ENCODE measurements at places on chromosomes 1 and 21. TPM values are rescaled to one million over a fixed set of nuclear protein-coding genes. Genes with fewer than 3 reads are reported as not detected.
A peak's percentile ranks its signal among the peaks of the same experiment; 100 is the strongest.

The MPL gene
- 0.15 TPM for total RNA-seq

The CALML6 gene
- total RNA-seq = 1.4 TPM

The TFF3 gene
- total RNA-seq = 4.1 TPM

The TSPAN1 gene
- 7.7 TPM for total RNA-seq

The B3GALT5 gene
- 0.23 TPM for total RNA-seq

The GNAT2 gene
- total RNA-seq = 0.25 TPM

The HSD3B2 gene
- total RNA-seq = 0.83 TPM

DNA sequence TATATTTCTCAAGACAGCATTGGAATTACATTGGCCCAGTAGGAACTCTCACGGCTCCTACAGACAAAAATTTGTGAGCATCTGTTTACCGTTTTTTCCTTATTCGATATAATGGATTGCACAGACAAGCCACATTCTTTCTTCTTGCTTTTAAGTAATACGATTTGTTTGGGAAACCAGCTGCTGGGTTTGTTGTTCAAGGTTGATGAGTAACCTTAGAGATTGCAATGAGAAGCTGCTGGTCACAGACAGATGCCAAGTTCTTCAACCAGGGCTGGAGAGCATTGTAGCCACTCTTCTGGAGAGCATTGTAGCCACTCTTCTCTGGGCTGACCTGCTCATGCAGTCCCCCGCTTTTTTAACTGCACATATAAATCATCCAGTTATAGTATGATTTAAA, 1.4 kb upstream of the MIA3 start:
- no peak for DNase-seq

DNA sequence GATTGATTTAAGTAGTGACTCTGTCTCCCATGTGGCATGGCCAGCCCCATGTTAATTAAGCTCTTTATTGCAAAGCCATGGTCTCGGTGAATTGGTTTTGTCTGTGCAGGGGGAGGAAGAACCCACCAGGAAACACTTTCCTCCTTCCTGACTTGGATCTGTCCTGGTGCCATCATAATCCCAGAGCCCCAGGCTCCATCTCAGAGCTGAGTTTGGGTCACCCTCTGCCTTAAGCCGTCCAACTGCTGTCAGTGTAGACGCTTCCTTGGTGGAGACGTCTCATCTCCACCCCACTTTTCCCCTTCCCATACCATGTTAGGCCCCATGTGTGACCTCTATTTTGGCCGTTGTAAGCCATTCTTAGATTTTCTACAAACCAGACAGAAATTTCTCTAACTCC, 36.0 kb upstream of the COL6A2 start:
- DNase-seq = peak; percentile 15

- peak; percentile 86 for DNase-seq
Observed at GRCh38 chr1:196400478-196401451, 207.5 kb downstream of the KCNT2 start.

DNA sequence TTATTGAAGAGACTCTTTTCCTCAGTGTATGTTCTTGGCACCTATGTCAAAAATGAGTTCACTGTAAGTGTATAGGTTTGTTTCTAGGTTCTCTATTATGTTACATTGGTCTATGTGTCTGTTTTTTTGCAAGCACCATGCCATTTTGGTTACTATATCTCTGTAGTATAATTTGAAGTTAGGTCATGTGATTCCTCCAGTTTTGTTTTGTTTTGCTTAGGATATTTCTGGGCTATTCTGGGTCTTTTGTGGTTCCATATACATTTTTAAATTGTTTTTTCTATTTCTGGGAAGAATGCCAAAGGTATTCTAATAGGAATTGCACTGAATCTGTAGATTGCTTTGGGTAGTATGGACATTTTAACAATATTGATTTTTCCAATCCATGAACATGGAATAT, 13.2 kb downstream of the TMED5 start:
- no peak for DNase-seq

GRCh38 chr1:184163674-184164465, 112.3 kb downstream of the TSEN15 start:
- DNase-seq = no peak

GRCh38 chr1:119115311-119115710, 25.1 kb downstream of the WARS2 start:
- no peak for DNase-seq

DNA sequence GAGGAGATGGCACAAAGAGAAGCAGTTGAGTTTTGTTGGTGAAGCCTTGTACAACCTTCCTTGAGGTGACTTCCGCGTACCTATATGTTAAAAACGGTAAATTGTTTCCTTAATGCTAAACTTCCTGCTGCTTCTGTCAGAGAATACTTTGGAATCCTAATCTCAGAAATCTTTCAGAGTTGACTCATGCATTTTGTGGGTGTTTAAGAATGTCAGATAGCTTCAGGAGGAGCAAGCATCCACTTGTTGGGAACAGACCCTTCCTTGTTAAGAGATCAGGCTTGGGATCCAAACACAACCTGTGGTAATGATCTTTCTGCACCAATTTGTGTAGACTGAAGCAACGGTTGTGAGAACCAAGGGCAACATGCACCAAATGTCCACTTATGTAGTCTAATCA, 29.5 kb downstream of the AK4 start:
- DNase-seq = no peak

DNA sequence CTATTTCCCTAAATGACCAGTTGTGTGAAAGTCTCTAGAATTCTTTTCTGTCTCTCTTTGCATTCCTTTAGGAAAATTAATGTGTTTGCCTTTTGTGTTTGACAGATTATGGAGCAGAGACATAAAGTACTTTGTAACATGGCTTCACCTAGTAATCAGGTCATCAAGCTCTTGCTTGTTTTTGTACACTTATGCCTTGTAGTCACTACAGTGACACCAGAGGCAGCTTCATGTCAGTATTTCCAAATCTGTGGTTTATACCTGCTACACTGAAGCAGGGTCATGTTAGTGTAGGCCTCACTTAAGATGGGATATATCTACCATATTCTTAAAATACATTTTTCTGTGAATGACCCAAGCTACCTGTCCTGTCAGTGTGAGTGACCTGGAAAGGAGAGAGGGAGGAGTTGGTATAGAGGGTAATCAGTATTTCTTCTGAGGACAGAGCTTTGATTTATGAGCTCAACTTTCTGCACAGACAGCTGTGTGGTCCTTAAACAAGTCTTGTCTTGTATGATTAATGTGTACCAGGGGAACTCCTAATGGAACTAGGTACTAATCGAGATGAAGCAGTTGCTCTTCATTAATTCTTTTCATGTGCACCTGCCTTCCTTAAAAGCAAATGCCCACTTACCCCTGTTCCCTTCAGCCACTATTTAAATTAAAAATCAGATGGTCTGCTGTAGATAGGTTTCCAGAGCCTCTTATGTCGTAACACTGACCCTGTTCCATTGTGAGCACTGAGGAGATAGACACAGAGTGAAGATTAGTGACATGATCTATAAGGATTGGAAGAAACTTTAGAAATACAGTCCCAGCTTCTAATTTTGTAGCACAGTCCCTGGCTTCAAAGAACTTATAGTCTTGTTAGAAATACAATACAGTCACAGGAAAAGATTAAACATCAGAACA, 45.7 kb downstream of the MACO1 start:
- no peak for DNase-seq

GRCh38 chr1:89125240-89125912, 538 bp downstream of the GBP2 start:
- DNase-seq = no peak

DNA sequence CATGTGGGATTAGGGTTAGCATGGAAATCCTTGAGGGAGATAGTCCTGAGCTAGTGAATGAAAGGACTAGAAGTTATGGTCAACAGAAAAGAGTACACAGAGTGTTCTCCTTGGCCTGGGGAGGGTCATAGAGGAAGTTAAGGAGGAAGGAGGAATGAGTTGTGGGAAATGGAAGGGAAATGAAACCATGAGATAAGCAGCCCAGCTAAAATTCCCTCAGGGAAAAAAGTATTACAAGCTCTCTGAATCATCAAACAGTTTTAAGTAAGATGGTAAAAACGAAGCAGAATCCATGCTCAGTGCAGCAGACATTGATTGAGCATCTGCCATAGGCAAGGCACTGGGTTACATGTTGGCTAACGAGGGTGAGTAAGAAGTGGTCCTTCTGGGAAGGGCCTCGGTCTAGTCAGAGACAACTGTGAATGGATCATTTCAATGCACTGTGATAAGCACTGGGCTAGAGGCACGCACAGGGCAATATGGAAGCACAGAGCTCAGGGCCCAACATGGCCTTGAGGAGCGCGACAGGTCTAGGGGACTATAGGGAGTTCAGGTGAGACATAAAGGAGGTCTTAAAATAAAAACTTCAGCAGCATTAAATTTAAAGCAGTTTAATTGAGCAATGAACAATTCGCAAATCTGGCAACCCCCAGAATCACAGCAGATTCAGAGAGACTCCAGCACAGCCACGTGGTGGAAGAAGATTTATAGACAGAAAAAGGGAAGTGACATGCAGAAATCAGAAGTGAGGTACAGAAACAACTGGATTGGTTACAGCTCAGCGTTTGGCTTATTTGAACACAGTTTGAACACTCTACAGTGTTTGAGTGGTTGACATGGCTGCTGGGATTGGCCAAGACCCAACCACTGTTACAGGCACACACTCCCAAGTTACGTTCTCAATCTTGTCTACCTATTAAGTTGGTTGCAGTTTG, 219.5 kb downstream of the HLX start:
- DNase-seq = no peak

DNA sequence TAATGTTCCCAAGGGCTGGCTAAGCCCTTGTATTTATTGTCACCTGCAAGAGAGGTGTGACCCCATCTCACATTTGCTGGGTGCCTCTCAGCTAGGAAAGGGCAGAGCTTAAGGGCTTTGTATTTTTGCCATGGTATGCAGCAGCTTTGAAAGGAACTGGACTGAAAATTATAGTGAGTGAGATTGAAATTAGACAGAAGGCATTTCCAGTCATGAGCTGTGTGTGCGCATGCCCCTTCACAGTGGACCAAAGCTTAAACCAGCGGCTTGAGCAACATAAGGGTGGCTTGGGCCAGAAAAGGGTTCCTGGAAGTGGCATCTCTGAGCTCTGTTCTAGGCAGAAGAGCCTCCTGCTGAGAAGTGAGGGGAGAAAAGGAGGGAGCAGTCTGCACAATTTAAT, 19.8 kb downstream of the MYOG start:
- DNase-seq = no peak

- no peak for DNase-seq
Observed at GRCh38 chr1:155669233-155670162, 19.1 kb downstream of the YY1AP1 start.

- DNase-seq = peak; percentile 67
Observed at GRCh38 chr1:61081686-61082310, 563 bp upstream of the NFIA start.

- DNase-seq = no peak
Observed at GRCh38 chr1:150053926-150054325, 13.7 kb upstream of the VPS45 start.

GRCh38 chr1:113999233-113999632, 20.0 kb downstream of the OLFML3 start:
- no peak for DNase-seq

- DNase-seq = no peak
Observed at GRCh38 chr21:25487046-25487594, 120.2 kb downstream of the MRPL39 start.

DNA sequence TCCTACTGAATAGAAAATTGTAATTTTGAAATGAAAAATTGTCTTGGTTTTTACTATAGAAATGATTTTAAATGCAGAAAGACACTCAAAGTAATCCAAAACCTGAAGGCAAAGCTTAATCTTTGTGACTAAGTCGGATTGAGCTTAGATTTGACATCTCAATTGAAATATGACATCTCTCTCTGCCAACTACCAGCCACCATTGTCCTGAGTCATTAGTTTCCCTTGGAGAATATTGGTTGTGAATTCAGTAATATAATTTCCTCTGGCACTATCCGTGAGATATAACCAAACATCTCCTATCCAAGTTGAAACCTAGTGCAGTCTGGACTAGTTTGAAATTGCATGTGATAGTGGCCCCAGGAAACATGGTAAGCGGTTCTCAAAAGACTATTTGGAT, 37.1 kb downstream of the PLA2G4A start:
- DNase-seq = no peak

GRCh38 chr21:41680444-41681347, 86.2 kb downstream of the RIPK4 start:
- DNase-seq = no peak

GRCh38 chr21:44509539-44509938, 30.5 kb downstream of the KRTAP10-1 start:
- peak; percentile 90 for DNase-seq

DNA sequence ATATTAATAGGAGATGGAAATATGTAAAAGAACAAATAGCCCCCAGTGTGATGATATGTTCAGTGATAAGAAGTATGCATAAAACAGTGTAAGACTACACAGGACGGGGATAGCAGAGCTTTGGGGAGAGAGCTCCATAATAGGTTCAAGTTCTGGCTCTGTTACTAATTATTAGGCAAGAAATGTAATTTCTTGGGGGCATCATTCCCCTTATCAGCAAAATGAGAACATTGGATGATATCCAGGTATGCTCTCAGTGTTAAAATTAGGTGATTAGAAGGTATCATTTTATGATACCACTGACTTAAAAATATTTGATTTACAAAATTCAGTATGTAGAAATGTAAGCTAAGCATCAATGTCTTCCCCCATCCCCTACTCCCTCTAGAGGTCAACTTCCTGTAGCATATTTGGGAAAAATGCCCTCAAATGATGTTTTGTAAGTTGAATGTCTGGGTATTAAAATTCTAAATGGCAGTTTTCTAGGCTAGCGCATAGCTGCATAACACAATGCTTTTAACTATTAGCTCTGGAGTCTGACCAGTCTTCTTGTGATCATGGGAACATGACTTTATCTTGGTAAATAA, 585.7 kb upstream of the CAMK1G start:
- no peak for DNase-seq

DNA sequence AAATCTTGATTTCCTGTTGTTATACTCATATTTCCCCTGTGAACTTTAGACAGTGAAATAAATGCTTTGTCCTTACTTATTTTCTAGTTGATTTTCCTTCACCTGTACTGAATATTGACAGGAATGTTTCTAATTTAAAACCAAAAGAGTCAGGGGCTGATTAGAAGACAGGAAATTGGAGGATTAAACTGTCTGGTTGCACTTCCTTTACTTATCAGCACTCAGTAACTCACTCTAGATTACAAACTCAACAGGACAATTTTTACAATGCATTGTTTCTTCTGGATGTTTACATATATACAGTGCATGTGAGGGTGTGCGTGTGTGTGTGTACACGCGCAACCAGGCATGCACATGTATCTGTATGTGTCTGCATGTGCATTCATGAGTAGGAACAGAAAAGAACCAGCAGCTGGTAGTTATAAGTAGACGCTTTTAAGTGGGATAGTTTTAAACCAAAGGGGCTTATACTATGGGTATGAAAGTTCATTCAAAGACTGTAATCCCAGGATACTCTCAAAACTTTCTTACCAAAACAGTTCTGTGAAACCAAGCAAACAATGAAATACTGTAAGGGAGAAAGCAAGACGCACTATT, 212.0 kb upstream of the NFIA start:
- DNase-seq = no peak
